ENCODE measurements at places on chromosomes 12 and 14.

DNA sequence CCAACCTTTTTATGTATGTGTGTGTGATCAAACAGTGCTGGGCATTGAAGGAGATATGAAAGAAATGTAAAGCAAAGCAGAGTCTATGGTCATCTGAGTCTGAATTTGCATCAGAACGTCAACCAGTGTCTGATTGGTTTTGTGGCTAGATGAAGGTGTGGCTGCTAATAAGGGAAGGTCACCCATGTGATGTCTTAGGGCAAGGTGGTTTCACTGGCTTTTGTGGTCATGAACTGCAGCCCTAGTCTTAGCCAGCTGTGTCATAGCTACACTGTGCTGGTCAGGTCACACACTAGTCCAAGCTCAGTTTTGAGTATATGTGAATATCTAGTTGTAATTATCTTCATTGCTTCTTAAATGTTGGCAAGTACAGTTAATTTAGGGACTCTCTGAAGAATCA, 105.8 kb downstream of the TGFB3 start:
- DNase-seq, result no peak

GRCh38 chr12:97452230-97452629, 10.4 kb upstream of the RMST start:
- DNase-seq, result no peak

DNA sequence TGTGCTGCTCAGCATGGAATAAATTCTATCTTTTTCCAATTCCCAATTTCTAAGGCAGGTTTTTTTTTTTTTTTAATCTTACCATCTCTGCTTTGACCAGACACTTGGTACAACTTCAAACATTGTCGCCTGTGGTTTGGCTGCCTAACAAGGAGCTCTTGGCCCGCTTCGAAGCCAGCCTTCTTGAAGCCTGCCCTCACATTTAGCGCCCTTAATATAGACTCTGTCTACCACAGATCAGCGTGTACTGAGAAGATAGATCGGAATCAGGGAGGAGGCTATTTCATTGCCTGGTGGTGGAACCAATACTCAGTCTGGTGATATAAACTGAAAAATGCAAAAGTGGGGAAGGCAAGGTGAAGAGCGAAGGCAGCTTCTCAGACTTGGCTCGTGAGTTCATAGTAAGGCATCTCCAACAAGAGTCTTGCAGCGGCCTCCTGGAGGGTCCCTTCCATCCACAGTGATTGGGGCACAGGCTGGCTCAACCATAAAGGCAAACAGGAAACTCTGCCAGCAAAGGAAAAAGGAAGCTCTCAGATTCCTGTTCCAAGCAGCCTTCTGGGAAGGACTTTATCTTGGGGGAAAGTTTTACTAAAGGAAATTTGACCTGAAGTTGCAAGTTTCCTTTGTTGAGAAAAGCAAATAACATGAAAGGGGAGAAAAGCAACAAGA, 103.2 kb upstream of the BCL2L14 start:
- no peak for DNase-seq

DNA sequence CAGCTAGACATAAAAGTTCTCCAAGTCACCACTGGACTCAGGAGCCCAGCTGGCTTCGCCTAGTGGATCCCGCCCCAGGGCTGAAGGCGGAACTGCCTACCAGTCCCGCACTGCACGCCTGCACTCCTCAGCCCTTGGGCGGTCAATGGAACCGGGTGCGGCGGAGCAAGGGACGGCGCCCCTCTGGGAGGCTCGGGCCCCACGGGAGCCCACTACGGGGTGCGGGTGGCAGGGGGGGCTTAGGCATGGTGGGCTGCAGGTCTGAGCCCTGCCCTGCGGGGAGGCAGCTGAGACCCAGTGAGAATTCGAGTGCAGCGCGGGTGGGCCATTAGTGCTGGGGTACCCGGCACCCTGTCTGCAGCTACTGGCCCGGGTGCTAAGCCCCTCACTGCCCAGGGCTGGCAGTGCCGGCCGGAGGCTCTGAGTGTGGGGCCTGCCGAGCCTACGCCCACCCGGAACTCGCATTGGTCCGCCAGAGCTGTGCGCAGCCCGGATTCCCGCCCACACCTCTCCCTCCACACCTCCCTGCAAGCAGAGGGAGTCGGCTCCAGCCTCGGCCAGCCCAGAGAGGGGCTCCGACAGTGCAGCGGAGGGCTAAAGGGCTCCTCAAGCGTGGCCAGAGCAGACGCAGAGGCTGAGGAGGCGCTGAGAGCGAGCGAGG, 11.4 kb upstream of the G2E3 start:
- DNase-seq, result no peak

DNA sequence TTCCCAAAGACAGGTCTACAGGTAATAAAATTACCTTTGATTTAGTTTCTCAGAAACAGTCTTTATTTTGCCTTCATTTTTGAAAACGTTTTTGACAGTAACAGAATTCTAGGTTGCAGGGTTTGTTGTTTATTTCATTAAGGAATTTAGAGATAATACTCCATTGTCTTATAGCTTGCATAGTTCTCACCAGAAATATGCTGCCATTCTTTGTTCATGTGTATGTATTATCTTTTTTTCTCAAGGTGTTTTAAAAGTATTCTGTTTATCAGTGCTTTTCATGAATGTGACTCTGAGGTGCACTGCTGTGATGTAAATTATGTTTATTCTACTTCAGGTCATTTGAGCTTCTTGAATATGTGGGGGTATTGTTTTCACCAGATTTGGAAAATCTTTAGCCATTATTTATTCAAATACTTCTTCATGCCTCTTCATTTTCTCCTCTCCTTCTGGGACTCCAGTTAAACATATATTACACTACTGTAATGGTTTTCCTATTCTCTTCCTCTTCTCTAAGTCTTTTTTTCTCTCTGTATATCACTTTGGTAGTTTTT, 32.7 kb downstream of the ZNF605 start:
- DNase-seq, result no peak

GRCh38 chr12:41304526-41304925, 116.4 kb downstream of the PDZRN4 start:
- DNase-seq, result no peak
